Stimulated activated CD8-positive, alpha-beta memory T cell treated with anti-CD3 and anti-CD28 coated beads, Interleukin-15, amount 100 ng/mL, for 4 hours (primary cell): ENCODE measurements at places on chromosomes 7 and 10.

GRCh38 chr10:26890956-26891355 is 30.2 kb upstream of the ABI1 start:
- no peak for DNase-seq

DNA sequence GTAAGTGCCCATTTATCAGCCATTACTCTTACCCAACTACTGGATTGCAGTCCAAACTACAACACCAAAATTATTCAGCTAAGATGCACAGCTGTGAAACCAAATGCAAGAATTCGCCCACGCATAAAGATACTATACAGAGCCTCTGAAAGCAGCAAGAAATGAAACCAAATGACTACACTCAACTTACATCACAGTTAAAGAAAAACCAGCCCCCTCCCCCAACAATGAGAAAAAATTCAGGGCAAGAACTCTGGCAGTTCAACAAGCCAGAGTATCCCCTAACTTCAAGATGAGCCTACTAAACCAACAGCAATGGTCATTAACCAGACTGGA is 209.1 kb upstream of the VWC2 start:
- no peak for DNase-seq

- no peak for DNase-seq
These were observed 403 bp downstream of the CDK6 start for GRCh38 chr7:92835851-92836488.

DNA sequence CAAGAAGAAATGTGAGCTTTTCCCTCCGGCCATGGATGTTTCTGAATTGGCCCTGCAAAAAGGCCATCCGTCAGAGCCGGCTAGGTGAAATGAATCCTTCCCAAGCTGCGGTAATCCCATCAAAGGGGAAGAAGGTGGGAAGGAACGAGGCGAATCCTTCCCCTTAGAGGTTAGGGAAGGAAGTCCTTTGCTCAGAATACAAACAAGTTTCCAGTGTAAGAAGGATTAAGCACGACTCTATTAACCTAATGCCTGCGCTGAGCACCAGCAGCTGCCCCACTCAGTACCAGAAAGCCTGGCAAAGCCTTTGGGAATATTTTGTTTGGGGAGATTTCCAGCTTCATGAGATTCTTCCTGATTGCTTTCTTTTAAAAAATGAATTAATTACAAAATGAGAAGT is 42.8 kb downstream of the CLRN3 start:
- DNase-seq: no peak

GRCh38 chr10:76454506-76455140 is 1023.2 kb downstream of the LRMDA start:
- DNase-seq: no peak

- no peak for DNase-seq
These were observed 317.1 kb upstream of the SEMA3C start for GRCh38 chr7:81235997-81236396.

GRCh38 chr7:66964411-66964810 is 31.0 kb downstream of the SBDS start:
- no peak for DNase-seq
